ENCODE measurements at places on chromosomes 6 and 20.

GRCh38 chr6:7126754-7127153, 19.0 kb downstream of the RREB1 start:
- DNase-seq = no peak

GRCh38 chr6:28343898-28344677, 5.7 kb upstream of the ZKSCAN3 start:
- DNase-seq = no peak

DNA sequence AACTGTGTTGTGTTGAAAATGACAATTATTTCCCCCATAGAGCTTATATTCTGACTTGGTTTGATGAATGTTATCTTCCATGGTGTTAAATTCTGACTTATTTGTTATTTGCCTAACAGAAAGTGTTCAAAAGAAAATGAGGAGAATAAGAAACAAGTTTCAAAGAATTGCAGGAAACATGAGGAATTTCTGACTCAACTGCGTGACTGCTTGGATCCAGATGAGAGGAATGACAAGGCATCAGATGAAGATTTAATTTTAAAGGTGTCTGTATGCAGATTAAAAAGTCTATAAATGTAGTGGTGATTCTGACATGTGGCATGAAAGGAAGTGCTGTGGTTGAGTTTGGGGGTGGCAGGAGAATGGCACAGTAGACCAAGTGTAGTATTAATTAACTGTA, 50.6 kb downstream of the CCDC170 start:
- peak; percentile 1 for DNase-seq

GRCh38 chr6:104702126-104702841, 157.4 kb downstream of the HACE1 start:
- no peak for DNase-seq

DNA sequence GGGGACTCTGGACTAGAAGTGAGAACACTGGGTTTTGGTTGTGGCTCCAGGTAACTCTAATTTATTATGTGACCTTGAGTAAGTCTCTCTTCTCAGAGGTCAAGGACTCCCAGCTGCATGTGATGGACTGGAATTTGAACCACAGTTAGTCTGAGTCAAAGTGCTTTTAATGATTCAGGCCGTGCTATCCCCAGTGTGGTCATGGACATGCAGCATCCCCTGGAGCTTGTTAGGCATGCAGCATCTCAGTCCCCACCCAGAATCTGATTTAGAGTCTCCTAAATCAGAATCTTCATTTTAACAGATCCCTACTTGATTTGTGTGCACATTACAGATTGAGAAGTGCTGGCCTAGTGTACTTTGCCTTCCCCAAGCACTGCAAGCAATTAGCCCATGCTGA, 74.2 kb downstream of the TOX2 start:
- DNase-seq = peak; percentile 56

- no peak for DNase-seq
Measured at GRCh38 chr20:63270606-63271325, 1.8 kb upstream of the ARFGAP1 start.

GRCh38 chr6:124482071-124482491, 480.2 kb upstream of the RNF217 start:
- peak; percentile 18 for DNase-seq

GRCh38 chr6:147063469-147064031, 140.7 kb upstream of the STXBP5 start:
- peak; percentile 80 for DNase-seq

GRCh38 chr6:99287523-99287922, 62.0 kb downstream of the FAXC start:
- DNase-seq = no peak

GRCh38 chr6:139639507-139639906, 265.1 kb upstream of the CITED2 start:
- DNase-seq = no peak

DNA sequence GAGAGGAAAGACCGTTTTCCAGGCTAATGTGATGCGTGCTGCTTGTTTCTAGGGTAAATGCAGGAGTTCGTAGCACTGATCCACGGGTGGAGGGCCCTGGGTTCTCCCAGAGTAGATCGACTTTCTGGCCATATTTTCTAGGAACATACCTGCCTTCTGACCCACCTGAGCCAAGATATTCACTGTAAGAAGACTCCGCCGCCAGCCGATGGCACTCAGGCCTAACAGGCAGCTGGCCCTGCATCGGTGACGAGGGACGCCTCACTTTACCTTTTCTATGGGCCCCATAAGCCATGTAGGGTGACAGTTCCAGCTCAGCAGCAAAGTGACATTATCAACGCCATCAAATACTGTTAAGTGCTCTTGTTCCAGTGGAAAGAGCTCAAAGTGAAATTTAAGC, 30.2 kb upstream of the FRMD1 start:
- DNase-seq = no peak

- peak; percentile 45 for DNase-seq
Measured at GRCh38 chr6:67683960-67684359, 951.1 kb upstream of the ADGRB3 start.

DNA sequence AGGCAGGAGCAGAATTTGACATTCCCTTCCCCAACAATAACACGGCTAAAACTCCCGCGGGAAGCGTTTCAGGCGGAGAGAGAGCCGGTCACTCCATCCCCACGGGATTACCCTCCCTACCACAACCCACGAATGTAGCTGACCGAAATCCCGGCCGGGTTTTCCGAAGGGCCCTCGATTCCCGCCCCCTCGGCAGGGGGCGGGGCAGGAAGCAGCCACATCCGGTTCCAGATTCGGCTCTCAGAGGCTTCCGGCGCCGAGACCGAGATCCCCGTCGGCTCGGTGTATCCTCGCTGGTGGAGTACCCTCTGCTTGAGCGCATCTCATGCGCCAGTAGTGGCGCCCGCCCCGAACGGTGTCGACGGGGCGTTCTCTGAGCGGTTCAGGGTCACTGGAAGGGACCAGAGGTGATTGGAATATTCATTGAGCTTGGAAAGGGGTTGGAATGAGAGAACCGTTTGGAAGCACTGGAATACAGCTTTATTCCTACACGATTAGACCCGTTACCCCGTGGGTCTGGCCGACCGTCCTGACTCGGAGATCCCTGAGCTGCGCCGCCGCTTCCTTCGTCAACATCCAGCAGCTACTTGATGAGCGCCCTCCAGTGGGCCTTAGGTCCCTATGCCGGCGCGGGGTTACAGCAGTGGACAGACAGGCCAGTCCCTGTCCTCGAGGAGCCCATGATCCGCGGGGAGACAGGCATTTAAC, 649 bp upstream of the RGL2 start:
- peak; percentile 93 for DNase-seq
